ENCODE measurements at places on chromosomes 7 and 10.

DNA sequence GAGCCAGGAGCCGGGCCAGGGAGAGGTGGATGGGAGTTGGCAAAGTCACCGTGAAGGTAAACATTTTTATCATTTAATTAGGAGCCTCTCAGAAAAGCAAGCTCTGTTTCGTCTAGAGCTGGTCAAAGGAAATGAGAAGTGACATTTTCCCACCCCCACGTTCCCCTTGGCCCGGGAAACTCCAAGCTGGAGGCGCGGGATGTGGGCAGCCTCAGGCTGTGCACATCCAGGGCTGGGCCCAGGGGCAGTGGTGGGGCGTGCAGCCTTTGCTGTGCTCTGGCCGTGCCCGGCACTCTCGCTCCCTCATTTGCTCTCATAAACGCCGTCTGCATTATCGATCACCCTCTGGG is 135.6 kb upstream of the RET start:
- no peaks in the 10 kb centered on the region for H3K36me3 ChIP-seq
- H3K27me3 ChIP-seq = no peaks in the 10 kb centered on the region
- H3K4me1 ChIP-seq = no peaks in the 10 kb centered on the region
- no peak overlapping the region for H3K27ac ChIP-seq
- H3K4me3 ChIP-seq = no peak overlapping the region
- no peak for DNase-seq

GRCh38 chr7:70492625-70493024 is 639.3 kb upstream of the GALNT17 start:
- no peak overlapping the region for H3K27ac ChIP-seq
- DNase-seq = no peak
- peaks cover 5% of the 10 kb centered on the region for H3K4me1 ChIP-seq

DNA sequence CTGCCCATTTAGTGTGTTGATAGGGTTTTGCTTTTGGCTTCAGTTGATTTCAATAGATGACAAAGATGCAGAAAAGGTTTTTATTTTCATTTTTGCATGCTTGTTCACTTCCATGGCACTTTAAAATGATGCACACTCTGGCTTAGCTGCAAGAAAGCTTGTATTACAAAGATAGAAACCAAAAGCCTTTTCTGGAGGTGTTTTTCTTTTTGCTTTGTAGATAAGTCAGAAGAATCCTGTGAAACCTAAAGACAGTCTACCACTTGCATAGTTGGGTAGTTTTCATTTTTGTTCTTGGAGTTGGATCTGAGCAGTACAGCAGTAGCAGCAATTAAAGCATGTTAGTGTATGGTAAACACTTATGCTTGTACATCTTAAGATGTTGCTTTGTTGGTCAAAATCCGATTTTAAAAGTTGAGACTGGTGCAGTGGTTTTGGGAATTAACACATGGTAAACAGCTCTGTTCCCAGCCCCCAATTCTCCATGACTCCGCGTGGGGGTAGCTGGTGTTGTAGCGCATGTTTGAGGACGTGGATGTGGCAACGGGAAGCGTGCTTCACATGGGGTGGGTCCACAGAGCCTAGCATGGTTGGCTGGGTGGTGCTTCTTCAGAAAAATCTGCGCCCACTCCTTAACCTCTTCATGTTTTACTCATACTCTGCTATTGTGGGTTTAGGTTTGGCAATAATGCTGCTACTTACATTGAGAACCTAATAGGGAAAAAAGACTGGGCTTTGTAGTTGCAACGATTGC is 19.8 kb downstream of the CCNY start:
- H3K4me1 ChIP-seq = no peaks in the 10 kb centered on the region
- H3K27ac ChIP-seq = peak overlapping the region; percentile 22
- H3K27me3 ChIP-seq = no peaks in the 10 kb centered on the region
- no peaks in the 10 kb centered on the region for H3K36me3 ChIP-seq
- H3K4me3 ChIP-seq = no peak overlapping the region

GRCh38 chr7:135147341-135147898 is 452 bp upstream of the TMEM140 start:
- no peak for DNase-seq
- H3K36me3 ChIP-seq = no peaks in the 10 kb centered on the region
- H3K27me3 ChIP-seq = no peaks in the 10 kb centered on the region
- H3K4me1 ChIP-seq = peaks cover 50% of the 10 kb centered on the region
- peak overlapping the region; percentile 29 for H3K4me3 ChIP-seq

GRCh38 chr7:13279854-13280435 is 592.5 kb downstream of the ARL4A start:
- no peak for DNase-seq
- no peaks in the 10 kb centered on the region for H3K27me3 ChIP-seq
- H3K4me3 ChIP-seq = no peak overlapping the region

DNA sequence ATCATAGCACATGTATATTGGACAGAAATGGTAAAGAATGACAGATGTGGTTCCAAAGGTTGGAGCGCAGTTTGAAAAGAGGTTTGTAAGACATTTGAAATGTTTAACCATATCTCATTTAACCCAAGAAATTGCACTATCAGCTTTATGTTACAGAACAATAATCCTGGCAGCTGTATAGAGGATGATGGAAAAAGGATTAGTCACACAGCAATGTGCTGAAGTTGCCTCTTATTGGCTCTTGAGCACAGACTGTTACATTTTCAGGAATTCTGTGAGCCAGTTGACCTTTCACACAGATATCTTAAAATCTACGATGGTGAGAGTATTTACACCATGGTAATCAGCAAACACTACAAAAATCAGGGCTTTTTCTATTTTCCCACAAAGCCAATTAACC is 3.9 kb downstream of the COG5 start:
- H3K27me3 ChIP-seq = no peaks in the 10 kb centered on the region
- peaks cover 28% of the 10 kb centered on the region for H3K4me1 ChIP-seq
- no peaks in the 10 kb centered on the region for H3K36me3 ChIP-seq
- H3K27ac ChIP-seq = peak overlapping the region; percentile 3

Data from esophagus squamous epithelium (tissue), 5 donors.